ENCODE measurements at places on chromosomes 6 and 20. TPM values are rescaled to one million over a fixed set of nuclear protein-coding genes. Genes with fewer than 3 reads are reported as not detected.

The MC3R gene
- not detected for total RNA-seq

The SLC24A3 gene
- total RNA-seq, result 0.64 TPM

The ETV7 gene
- 0.48 TPM for total RNA-seq

The PRL gene
- total RNA-seq, result not detected

The PPP1R16B gene
- 0.56 TPM for total RNA-seq

All from epithelial cell of alveolus of lung (primary cell).